ENCODE measurements at places on chromosomes 12 and 14.

- no peak for DNase-seq
Measured at GRCh38 chr12:32134101-32134888, 27.6 kb downstream of the BICD1 start.

DNA sequence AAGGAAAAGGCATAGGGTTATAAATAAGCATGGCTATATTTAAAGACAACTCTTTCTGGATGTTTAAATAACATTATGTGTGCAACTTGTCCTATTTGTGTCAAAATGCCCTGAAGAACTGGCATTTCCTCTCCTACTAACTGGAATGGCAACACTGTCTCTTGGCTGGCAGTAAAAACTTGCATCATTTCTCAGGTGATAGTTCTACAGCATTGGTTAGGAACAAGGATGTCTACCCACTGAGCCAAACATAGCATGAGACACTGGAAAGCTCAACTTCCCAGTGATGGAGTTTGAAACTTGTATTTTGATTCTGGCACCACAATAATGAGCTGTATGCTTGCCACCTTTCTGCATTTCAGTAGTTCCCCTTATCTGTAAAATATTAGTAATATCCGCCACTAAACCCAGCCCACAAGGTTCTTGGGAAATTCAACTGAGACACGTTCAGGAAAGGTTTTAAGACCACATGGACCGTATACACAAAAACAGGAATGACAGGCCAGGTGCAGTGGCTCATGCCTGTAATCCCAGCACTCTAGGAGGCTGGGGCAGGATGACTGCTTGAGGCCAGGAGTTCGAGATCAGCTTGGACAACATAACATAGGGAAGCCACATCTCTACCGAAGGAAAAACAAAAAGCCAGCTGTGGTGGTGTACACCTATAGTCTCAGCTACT is 5.1 kb downstream of the SLC38A2 start:
- DNase-seq = no peak

DNA sequence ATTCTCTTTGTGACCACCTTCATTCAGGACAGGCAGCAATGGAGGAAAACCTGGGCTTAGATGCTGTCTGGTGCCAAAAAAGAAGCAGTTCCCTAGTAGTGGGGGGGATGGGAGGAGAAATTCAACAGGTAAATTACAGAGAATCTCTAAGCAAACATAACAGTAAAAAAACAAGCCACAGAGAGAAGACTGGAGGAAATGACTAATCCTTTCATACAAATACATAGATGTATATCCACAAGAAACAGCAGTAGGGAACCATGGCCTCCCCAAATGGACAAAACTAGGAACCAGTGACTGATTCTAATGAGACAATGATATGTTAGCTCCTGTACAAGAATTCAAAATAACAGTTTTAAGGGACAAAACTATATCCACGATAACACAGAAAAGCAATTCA is 513.0 kb downstream of the NAV3 start:
- DNase-seq = no peak

DNA sequence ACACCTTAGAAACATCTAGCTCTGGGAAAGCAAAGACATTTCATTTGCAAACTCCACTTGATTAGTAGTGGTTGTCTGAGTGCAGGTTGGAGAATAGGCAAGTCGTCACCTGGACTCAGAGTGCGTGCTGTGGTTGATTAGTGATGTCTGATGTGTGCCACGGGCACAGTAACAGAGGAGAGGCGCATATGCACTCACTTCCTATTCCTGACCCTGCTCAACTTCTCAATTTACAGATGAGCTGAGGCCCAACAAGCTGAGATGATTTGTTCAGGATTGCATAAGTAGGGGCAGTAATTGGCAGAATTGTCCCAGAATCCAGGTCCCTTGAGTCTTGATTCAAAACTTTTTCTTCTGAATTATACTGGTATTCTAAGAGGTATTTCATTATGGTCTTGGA is 44.9 kb downstream of the ADCK1 start:
- no peak for DNase-seq

DNA sequence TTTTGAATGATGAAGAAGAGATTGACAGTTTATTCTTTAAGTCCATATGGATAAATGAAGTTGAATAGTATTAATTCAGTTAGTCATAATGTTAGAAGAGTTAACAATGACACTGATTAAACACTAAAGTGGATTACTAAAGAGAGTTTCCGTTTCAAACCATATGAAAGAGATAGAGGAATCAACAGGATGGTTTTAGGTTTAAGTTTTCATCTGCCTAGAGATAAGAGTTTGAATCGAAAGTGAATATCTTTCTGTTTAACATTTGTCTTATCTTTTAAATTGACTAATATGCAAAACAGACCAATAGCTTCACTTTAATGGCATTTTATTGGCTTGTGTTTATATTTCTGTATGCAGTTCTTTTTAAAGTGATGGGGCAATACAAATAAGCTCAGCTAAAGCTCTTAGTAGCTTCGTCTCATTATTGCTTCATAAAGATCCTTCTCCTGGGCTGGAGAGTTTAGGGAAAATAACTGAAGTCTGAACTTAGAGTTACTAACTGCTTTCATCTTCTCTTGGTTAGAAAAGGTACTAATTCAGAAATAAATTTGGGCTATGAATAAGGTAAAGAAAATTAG is 66.0 kb downstream of the MIPOL1 start:
- no peak for DNase-seq

DNA sequence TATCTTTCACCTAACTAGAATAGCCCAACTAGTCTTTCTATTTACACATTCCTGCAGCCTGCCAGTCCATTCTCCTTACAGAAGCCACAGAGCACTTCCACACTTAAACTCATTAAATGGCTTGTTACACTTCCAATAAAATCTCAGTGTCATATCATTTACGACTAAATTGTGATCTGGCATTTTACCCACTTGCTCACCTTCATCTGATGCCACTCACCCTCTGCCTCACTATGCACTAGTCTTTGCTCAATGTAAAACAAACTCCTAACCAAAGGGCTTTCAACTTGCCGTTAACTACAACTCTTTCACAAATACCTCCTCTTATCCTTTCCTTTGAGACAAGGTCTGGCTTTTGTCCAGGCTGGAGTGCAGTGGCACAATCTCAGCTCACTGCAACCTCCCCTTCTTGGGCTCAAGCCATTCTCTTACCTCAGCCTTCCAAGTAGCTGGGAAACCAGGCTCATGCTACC is 24.1 kb downstream of the YAF2 start:
- no peak for DNase-seq

DNA sequence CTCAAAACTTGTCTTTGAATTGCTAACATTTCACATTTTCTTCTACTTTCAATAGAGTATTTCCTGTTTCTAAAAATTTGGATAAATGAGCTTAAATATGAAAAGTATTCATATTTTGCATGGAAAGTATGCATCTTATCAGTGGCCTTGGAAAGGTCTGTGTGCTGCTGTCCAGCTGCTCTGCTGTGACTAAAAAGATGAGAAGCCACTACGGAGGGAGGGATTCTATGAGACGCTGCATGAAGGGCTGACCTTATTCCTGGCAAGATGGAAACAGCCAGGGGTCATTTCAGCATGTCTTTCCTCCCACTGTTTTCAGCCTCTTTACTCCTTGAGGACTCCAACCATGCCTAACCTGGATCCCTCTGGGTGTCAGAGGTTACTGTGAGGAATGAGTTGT is 13.0 kb downstream of the PIWIL1 start:
- no peak for DNase-seq

DNA sequence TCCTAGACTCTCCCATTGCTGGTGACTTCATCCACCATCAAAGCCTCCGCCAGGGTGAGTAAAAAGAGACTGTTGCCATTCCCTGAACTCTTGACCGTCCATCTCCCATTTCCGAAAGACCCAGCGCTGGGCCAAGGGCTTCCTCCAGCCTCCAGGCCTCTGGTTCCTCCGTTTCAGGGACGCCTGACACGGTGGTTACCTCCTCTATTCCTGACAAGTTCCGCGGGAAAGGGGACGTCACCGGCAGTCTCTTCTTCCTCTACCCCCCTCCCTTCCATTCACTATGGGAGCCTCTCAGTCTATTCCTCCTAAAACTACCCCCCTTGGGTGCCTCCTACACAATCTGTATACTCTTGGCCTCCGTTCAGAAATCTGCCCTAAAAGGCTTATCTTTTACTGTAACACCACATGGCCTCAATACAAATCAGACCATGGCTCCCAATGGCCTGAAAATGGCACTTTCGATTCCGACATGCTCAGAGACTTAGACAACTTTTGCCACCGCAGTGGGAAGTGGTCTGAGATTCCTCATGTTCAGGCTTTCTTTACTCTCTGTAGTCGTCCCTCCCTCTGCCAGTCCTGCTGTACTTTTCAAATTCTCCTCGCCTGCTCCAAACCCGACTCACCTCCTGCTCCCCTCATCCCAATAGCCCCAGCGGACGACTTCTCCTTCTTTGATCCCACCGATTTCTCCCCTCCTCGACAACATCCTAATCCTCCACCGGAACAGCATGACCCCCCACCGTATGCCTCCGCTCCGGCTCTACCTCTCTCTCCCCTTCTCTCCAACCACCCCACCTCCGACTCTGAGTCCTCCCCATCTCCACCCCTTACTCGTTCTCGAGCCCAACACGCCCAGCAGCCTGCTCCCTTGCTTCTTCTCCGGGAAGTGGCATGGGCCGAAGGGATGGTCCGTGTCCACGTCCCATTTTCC is 70.4 kb downstream of the MOK start:
- DNase-seq = no peak

- no peak for DNase-seq
Measured at GRCh38 chr14:28467611-28468010, 299.0 kb upstream of the FOXG1 start.

Measured in activated CD4-positive, CD25-positive, alpha-beta regulatory T cell (primary cell).